Fibroblast of skin of right quadriceps (primary cell): ENCODE measurements at places on chromosomes 2 and 18.

GRCh38 chr2:240435457-240435947 is at the start of gene GPC1:
GPC1 (plus strand) TSS chr2:240435663; CDS start chr2:240435919, 256 bp downstream.
- DNase-seq, result peak; percentile 82

DNA sequence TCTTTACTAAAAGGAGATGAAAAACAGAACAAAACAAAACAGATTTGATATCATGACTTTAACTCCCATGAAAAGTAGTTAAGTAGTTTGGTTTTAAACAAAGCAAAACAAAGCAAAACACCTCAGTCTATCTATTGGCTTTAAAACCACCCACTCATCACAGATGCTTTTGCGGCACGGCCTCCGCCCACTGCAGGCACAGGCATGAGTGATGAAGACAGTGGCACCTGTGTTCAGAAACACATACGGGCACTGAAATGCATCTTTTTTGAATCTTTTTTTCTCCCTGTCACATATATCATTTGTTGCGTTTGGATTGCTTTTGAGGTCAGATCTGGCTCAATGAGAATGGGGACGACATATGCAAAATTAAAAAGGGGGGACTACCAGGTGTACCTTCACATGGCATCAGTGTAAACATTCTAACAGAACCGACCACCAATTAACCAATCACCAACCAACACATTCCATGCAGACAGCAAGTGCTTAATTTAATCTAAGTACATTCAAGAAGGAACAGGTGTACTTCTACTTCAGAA is 147.4 kb upstream of the REV1 start:
- DNase-seq, result no peak

DNA sequence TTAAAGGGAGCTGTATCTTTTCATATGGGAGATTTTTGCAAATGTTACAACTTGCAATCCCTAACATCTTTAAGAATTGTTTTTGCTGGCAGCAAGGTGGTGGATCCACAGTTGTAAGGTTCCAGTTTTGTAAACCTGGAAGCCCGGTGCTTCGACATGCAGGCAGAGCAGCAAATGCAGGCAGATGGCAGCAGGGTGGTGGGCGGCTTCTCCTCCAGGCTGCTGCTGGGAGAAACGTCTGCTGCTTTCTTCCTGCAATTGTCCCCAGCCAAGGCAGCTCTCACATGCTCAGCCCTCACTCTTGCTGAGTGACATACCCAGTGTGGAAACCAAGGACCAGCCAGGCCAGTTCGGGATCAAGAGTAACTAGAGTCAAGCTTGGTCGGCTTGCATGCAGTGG is 166.0 kb downstream of the SEPTIN10 start:
- no peak for DNase-seq

DNA sequence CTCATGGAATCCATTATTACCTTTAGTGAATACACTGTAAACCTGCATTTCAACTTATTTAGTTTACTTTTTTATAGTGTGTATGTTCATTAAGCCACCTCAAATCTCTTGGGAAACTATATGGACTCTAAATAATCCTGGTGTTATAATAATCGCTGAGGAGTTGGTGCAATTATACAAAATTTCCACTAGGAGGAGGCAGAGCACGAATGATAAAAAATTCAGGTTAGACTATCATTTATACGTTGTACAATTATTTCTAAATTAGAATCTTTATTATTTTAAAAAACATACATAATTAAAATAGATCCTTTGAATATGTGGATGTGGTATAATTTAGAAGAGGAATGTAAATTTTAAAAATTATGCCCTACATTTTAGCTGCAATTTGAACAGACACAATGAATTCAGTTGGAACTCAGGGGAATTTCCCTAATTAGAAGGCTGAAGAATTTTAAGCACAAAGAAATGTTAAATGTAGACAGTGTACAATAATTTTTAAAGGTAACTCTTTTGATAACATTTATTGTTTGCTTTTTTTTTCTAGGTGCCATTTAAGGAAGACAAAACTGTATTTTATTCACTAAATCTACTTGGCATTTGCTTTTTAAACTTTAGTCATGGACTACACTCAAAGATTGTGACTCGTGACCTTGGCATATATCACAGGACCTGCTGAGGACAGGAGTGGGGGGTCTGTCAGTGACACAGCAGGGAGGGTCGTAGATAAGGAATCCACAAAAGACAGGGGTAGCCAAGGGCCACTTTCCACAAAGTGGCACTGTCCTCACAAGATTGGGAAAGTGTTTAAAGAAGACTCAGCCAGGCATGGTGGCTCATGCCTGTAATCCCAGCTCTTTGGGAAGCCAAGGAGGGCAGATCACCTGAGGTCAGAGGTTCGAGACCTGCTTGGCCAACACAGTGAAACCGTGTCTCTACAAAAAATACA is 45.5 kb downstream of the RAB12 start:
- peak; percentile 28 for DNase-seq

DNA sequence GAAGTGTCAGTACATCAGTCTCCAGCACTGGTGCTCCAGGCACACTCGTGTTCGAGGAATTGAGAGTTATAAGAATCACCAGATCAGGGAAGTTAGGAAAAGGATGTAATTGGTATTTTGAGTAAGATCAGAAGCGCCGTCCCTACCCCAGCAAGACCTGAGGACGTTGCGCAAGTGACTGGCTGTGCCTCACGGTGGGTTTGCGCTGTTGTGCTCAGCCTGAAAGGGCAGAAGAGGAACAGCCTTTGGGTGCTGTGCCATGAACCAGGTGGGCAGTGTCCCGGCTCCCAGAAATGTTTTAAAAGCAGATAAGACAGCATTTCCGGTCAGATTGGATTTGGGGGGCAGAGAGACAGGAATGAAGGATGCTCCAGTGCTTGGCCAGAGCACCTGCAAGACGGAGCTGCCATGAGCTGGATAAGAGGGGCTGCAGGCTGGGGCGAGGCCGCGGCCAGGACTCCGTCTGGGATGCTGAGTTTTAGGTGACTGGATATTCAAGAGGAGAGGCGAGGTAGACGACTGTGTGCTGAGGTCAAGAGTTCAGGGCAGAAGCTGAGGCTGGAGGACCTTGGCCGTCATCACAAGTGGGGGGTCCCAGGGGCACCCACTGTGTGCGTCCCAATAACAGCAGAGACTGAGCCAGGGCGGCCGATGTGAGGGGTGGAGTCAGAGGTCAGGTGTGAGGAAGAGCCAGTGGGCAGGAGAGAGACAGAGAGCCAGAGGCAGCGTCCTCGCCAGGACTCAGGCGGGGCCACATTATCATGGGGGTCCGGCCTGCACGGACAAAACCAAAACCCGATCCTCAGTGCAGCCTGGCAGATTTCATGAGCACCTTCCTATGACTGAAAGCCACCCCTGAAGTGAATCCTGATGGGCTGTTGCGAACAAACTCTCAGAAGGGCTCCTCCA is 77.7 kb upstream of the ALKAL2 start:
- no peak for DNase-seq

- no peak for DNase-seq
These were observed 5.7 kb downstream of the CEP68 start for GRCh38 chr2:65061910-65062339.

- DNase-seq, result no peak
These were observed 10.9 kb downstream of the IMPA2 start for GRCh38 chr18:11992096-11992790.

DNA sequence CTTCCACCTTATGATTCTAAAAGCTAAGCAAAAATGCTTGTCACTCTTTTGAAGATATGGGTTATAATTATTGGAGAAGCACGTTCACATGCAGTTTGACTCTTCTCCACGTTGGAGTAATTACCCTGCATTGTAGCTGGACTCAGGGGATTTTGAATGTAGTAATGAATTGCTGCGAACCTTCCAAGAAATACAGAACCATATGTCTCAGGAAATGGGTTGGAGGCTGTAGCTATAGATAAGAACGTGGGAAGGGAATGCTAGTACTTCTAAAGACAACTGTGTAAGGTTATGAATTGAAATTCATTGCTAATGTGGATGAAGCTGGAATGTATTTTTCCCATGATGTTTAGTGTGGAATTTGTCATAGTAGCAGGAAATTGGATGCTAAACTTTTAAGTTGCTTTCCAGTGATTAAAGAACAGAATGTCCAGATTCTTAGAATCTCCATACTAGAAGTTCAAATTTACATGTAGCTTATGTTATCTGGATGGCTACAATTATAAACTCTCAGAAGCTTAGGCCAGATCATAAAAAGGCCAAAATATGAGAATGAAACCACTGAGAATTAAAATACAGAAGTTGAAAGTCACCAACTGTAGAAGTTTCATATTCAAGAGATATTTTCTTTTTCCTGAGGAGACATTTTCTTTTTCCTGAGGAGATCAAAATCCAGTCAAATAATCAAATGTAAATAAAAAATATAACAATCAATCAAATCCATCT is 27.3 kb upstream of the SPOPL start:
- peak; percentile 7 for DNase-seq

GRCh38 chr2:100909534-100910081 is 89.7 kb downstream of the NPAS2 start:
- peak; percentile 36 for DNase-seq

- no peak for DNase-seq
These were observed 52.3 kb downstream of the TDRD15 start for GRCh38 chr2:21175895-21176646.

DNA sequence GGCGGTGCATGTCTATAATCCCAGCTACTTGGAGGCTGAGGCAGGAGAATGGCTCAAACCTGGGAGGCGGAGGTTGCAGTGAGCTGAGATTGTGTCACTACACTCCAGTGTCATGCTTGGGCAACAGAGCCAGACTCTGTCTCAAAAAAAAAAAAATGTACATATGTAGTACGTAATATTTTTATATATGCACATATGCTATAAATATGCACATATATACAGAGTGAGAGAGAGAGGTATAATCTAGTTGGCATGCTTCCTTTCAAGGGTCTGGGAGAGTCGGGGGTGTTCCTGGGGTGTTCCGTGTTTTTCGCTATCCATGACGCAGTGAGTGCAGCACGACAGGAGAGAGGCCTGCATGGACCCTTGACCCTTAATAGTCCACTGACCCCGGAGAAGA is 83.5 kb downstream of the AOX1 start:
- no peak for DNase-seq

GRCh38 chr2:241848761-241849615 is 9.7 kb downstream of the PDCD1 start:
- no peak for DNase-seq

DNA sequence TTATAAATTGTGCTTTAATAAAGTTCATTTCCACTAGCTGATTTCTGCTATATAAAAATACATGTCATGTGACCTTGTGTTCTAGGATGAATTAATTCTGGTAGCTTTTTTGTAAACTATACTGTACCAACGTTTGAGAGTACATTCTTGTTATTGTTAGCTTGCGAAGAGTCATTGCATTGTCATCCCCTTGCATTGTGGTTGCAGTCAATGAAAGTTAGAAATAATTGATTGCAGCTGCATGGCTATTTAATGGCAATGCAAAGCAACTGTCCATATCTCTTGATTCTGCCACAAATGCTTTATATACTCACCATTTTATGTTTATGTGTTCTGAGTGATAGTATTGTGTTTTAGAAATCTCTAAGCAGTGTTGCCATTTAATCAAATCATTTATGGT is 91.6 kb downstream of the ZNF407 start:
- DNase-seq, result peak; percentile 84

- DNase-seq, result peak; percentile 55
These were observed 34.4 kb downstream of the CD28 start for GRCh38 chr2:203740871-203741281.

- peak; percentile 18 for DNase-seq
These were observed 196.5 kb downstream of the LNPK start for GRCh38 chr2:175805442-175806124.

DNA sequence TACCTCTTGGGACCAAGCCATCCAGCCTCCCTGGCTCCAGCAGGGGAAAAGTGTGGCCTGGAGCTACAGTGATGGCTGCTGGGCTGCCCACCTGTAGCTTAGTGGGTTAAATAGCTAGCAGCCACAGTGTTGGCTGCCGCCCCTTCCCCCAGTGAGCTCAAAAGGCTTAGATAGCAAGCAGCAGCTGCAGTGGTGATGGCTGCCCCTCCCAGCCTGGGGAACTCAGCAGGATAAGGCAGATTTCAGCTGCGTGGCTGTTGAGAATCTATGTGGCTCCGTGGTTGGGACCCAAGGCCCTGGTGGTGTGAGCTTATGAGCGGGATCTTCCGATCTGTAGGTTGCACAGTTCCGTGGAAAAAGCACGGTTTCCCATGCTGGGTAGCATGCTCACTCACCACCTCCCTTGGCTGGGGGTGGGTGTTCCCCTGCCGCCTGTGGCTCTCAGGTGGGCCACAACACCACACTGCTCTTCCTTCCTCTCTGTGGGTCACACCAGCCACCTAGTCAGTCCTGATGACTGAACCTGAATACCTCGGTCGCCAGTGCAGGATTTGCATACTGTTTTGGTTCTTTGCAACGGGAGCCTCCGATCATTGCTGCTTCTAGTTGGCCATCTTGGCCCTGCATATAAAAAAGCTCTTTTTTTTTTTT is 946.5 kb upstream of the FAM98A start:
- no peak for DNase-seq

GRCh38 chr2:7119132-7119835 is 202.1 kb downstream of the RNF144A start:
- DNase-seq, result peak; percentile 74

- peak; percentile 82 for DNase-seq
These were observed at the start of gene ERCC3 for GRCh38 chr2:127293748-127294562. ERCC3 (minus strand) TSS chr2:127294144; CDS start chr2:127294081, 63 bp downstream.

- no peak for DNase-seq
These were observed 24.4 kb upstream of the ITGB6 start for GRCh38 chr2:160224507-160224906.
